ENCODE measurements at places on chromosomes 4 and X. TPM values are rescaled to one million over a fixed set of nuclear protein-coding genes. Genes with fewer than 3 reads are reported as not detected.

- no peak for DNase-seq
Observed at GRCh38 chr4:27040356-27040755, 179.7 kb downstream of the STIM2 start.

GRCh38 chrX:71282514-71283402 lies 677 bp upstream of the NONO start:
- peak; percentile 42 for DNase-seq

GRCh38 chr4:147078362-147078761 lies 132.7 kb upstream of the TTC29 start:
- no peak for DNase-seq

DNA sequence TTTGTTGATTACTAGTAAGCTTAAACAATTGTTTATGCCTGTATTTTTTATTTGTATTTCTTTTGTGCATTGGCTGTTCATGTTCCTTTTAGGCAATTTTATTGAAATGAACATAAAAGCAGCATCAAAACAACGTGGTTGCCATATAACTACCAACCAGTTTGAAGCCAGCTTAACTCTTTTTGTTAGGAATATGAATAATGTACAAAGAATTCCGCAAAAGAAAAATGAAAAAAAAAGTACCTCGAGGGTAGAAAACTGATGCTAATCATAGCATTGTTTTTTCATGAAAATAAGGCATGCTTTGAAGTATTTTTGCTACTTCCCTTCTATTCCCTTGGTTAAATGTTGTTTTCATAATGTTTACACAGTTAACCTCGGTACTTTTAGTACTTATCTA lies 1024.0 kb upstream of the SLIT2 start:
- DNase-seq, result no peak

DNA sequence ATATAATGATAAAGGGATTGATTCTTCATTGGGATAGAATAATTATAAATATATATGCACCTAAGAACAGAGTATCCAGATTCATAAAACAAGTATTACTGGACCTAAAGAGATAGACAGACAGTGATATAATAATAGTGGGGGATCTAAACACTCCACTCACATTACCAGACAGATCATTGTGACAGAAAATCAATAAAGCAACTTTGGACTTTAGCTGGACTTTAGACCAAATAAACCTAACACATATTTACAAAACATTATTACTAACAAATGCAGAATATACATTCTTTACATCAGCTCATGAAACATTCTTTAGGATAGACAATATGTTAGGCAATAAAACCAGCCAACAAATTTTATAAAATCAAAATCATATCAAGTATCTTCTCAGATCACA lies 14.6 kb downstream of the AGTR2 start:
- DNase-seq, result no peak

GRCh38 chr4:185309770-185310169 lies 86.0 kb downstream of the LRP2BP start:
- no peak for DNase-seq

DNA sequence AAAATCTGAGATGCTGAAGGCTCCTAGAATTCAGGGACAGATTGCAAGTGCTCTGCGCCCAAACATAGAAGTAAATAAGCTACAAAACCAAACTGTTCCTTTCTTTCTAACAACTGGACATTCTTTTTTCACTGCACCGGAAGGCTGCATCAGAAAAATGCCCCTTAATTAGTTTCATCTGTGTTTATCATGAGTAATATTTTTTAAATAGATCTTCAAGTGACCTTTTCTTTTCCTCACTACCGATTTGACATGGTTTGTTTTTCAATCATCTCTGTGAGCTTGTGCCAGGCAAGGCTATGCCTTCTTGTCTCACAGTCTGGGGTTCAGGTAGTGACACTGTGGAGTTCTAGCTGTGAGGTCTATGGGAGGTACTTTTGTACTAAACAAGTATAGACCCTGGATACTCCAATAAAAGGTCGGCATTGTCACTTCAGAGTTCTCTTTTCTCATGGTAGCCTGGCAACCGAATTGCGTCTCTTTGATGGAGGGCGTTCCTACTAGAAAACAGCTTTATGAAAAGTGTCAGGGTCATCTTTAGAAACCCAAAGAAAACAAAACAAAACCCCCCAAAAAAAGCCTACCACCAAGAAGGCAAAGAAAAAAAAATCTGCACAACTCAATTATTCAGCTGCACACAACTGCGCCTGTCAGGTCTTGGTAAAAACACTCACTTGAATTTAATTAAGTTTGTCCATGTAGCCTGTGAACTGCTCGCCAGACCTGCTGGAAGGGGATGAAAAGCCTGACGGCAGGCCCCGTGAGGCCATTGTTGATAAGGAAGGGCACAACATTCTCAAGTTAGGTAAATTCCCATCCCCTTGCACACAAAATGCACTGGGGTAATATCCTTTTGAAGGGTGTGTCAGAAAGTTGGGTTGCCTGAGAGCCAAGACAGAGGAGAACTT lies 22.8 kb upstream of the ADAMTS3 start:
- no peak for DNase-seq

DNA sequence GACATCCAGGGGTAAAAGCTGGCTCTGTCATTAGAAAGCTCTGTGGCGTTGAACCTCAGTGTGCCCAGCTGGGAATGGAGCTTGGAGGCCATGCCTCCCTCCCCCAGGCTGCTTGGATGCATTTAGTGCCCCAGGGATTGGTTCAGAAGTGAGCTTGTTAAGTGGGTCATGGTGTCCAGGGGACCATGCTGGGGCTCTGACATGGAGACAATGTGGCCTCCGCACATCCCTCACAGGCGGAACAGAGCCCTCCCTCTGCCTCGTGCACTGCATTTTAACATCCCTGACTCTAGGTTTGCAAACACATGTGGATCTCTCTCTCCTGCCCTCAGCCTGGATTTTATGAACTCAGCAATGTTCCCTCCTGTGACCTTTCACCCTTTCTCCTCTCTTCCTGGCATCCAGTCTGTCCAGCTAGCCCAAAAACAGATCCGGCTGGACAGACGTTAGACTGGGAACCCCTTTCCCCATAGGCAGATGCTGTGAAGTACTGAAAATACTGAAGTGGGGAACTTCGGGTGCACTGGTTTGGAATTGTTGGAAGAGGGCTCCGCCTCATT lies 81.5 kb downstream of the SORCS2 start:
- no peak for DNase-seq

- no peak for DNase-seq
Observed at GRCh38 chr4:122997463-122998101, 75.2 kb upstream of the NUDT6 start.

GRCh38 chrX:617891-618290 lies 12.7 kb upstream of the SHOX start:
- no peak for DNase-seq

GRCh38 chrX:70219938-70220764 lies 14.3 kb upstream of the AWAT1 start:
- DNase-seq, result no peak

- no peak for DNase-seq
Observed at GRCh38 chrX:46587753-46588171, 14.2 kb downstream of the CHST7 start.

DNA sequence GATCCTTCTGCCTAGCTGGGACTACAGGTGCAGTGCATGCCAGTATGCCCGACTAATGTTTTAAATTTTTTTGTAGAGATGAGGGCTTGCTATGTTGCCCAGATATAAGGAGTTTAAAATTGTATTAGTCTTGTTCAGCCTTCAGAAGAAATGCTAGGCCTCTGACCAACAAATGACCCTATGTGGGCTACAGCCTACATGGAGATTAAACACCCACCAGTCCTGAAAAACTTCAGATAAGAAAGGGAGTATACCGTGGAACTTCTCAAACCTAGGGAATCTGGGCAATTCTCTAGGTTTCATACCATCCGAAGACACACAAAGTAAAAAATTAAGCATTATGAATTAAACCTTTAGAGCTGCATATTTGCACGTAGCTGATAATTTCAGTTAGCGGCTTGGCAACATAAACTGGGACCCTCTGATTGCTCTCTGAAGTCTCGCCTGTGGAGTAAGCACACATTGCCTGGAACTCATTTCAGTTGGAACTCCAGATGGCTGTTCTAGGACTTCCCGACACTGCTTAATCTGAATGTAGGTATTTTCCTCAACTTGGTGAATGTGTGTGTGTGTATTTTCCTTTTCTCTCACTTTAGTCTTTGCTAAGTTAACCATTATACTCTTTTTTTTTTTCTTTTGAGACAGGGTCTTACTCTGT lies 33.0 kb downstream of the MOB1B start:
- no peak for DNase-seq

- DNase-seq, result no peak
Observed at GRCh38 chr4:16909281-16909680, 10.8 kb upstream of the LDB2 start.

The DACH2 gene
- polyA plus RNA-seq, result not detected

The RHOXF2 gene
- not detected for polyA plus RNA-seq

The FHIP1A gene
- not detected for polyA plus RNA-seq

The GAGE13 gene
- not detected for polyA plus RNA-seq

The ARHGEF38 gene
- polyA plus RNA-seq, result 0.45 TPM

The CITED1 gene
- polyA plus RNA-seq, result not detected

The LRIT3 gene
- polyA plus RNA-seq, result not detected

The CRMP1 gene
- not detected for polyA plus RNA-seq

The SLC10A4 gene
- polyA plus RNA-seq, result not detected

The PLP1 gene
- not detected for polyA plus RNA-seq
